Anterior cingulate cortex (tissue), 58 donors: ENCODE measurements at places on chromosomes 12 and 14.

GRCh38 chr14:24194186-24194872 is 912 bp downstream of the TM9SF1 start:
- no peak for DNase-seq

GRCh38 chr14:104443391-104444158 is 136.0 kb upstream of the C14orf180 start:
- no peak for DNase-seq

- no peak for DNase-seq
These were observed 19.8 kb upstream of the AMN start for GRCh38 chr14:102902523-102903247.

DNA sequence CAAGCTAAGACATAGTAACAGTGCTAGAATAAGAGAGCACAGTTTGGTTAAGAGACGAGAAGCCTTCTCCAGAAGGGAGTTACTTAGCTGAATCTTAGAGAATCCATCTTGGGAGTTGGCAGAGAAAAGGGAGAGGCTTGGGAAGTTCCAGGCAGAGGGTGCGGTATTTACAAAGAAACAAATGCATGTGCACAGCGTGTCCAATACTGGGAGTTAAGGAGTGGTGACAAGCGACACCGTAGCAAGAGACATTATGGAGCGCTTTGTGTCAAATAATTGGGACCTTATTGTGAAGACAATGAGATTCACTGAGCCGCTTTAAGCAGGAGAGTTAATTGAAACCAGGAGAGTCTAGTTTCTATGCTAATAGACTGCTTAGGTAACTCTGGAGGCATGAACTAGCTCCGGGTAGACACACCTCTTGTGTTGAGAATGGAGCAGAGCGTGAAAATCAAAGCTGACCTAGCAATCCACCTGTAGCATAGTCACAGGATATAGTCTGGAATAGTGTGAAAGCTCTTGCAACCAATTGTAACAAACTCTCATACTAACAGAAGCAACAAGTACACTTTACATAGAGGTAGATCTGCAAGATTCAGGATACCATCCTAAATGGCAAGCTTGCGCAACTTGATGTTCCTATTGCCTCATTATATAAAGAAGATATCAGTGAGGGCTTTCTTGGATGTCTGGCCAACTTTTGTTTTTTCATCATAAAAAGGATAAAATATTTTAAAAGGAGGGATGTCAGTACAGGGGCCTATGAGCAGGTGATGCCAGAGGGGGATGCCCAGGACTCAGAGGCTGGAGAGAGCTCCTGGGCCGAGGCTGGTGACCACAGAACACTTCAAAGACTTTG is 5.3 kb downstream of the ALDH1L2 start:
- DNase-seq = no peak

- no peak for DNase-seq
These were observed 245.6 kb upstream of the RGS6 start for GRCh38 chr14:71686677-71687076.

GRCh38 chr12:130115646-130116045 is 46.6 kb upstream of the FZD10 start:
- no peak for DNase-seq

DNA sequence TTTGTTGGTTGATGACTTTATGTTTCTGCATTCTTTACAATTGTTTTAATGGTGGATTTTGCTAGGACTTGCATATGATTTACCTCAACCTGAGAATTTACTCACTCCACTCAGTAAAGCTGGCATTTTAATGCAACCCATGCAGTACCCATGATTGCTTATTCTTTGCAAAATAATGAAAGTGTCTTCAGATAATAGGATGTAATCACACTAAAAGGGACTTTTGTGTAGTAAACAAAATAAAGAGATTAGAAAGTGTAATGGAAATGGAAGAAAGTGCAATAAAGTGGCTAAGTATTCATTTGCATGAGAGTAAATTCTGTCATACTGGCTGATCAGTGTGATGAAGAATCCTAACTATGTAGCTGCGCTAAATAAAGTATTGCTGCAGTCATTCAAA is 87.6 kb upstream of the NOVA1 start:
- no peak for DNase-seq

DNA sequence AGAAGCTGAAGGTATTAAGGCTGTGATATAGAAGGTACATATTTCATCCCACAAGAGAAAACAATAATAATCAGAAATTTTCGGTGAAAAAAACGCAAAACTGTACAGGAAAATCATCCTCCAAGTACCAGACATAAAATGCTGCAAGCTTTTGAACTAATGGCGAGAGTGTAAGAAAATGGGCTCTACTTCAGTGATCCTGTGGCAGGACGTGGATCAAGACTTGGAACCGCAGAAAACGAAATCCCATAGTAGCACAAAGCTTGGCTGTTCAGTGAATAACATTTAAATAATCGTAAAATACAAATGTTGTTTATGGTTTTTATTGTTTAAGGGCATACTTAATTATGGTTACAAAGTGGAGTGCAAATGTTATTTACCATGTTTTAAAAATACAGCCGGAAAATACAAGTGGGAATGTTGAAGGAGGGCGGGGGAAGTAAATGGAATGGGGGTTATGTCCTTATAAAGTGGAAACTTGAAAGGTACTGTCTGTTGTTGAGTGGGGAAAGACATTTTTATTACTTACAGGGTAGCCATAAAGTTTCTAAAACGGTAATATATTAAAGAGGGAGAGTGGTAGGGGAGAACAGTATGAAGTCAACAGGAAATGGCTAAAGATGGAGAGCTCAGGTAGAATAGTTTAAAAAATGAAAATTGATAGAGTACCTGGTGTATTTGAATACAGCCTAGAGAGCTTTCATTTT is 1.1 kb downstream of the SMIM10L1 start:
- no peak for DNase-seq
